Stimulated activated CD4-positive, alpha-beta T cell treated with anti-CD3 and anti-CD28 coated beads, Interleukin-1b, Interleukin-23, amount 100 ng/mL, for 1 hour (primary cell): ENCODE measurements at places on chromosomes 16 and 17.

- DNase-seq, result no peak
These were observed 45.3 kb downstream of the TOM1L2 start for GRCh38 chr17:17926840-17927449.

GRCh38 chr17:31778523-31778922, 80.5 kb downstream of the COPRS start:
- no peak for DNase-seq

DNA sequence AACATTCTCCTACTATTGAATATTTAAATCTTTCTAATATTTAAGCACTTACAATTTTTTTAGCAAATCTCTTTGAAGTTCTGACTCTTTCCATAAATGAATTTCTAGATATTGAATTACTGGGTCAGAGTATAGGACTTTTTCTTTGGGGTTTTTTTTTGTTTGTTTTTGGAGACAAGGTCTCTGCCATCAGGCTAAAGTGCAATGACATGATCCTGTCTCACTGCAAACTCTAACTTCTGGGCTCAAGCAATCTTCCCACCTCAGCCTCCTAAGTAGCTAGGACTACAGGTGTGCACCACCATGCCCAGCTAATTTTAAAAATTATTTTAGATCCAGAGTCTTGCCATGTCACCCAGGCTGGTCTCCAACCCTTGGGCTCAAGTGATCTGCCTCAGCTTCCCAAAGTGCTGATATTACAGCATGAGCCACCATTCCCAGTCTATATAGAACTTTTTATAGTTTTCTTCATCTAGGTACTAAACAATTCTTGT, 24.9 kb downstream of the PIGL start:
- DNase-seq, result no peak

GRCh38 chr16:84054916-84055315, 12.3 kb upstream of the SLC38A8 start:
- DNase-seq, result no peak

DNA sequence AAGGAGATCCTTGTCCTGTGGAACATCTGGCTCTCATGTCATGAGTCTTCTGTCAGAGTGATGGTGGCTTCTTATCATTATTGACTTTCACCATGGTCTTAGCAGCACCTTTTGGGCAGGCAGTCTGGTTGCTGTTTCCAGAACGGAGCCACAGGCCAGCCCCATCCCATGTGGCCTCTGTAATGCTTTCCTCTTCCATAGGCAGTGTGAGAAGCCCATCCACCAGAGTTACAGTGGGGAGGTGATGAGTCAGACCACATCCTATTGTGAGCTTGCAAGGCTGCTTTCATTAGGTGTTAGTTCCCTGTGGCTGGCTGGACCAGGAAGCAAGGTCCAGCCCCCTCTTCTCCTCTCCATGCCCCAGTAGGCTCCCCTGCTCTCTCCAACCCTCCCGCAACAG, 30.8 kb upstream of the SPACA3 start:
- no peak for DNase-seq

- no peak for DNase-seq
These were observed 15.1 kb upstream of the MAP2K3 start for GRCh38 chr17:21269394-21269793.

DNA sequence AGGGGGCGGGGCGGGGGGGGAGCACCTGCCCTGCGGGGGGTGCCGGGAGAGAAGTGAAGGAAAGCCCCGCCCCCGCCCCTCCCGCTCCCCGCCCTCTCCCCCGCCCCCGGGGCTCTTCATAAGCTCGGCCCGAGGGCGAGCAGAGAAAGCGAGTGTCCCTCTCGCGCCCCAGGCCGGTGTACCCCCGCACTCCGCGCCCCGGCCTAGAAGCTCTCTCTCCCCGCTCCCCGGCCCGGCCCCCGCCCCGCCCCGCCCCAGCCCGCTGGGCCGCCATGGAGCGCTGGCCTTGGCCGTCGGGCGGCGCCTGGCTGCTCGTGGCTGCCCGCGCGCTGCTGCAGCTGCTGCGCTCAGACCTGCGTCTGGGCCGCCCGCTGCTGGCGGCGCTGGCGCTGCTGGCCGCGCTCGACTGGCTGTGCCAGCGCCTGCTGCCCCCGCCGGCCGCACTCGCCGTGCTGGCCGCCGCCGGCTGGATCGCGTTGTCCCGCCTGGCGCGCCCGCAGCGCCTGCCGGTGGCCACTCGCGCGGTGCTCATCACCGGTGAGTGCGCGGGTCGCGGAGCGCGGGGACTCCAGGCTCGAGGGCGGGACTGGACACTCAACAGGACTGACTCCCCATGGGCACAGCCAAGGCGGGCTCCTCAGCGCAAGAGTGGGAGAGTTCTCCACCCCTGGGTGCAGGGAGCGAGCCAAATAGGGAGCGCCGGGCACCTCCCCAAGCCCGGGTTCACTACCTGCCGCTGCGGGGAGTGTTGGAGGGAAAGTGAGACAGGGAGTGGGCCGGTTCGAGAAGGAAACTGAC, at the start of gene HSD11B2:
HSD11B2 (plus strand) TSS at position 145 of the 798 bp plus-strand sequence; CDS start at position 273, 128 bp downstream.
- DNase-seq, result no peak

DNA sequence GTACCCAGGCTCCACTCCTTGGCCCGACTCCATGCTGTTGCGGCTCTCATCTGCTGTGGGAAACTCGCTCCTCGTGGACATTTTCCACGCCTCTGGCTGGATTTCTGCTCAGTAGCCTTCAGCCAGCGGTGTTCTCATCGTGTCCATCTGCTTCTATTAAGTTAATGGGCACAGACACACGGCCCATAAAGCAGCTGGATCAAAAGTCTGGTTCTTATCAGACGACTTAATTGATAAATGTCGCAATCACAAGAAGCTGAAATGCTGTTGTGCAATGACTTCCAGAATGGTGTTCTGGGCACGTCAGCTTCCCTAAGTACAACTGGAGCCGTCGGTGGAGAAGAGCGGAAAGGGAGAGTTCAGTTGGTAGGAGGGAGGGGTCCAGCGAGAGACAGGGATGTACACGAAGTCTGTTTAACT, 211.7 kb upstream of the CHMP6 start:
- no peak for DNase-seq

DNA sequence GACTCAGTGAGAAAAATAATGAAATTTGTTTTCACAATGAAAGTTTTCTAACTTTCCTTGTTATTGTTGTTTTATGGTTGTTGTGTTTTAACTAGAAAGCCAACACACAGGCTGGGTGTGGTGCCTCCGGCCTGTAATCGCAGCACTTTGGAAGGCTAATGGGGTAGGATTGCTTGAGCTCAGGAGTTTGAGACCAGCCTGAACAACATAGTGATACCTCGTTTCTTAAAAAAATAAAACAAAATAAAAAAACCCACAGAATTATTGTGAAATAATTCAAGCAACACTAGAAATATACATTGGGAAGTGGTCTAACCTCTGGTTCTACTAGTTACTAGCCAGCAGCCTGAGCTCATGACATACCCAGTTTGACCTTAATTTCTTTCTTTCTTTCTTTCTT, 630 bp downstream of the MILR1 start:
- DNase-seq, result no peak

DNA sequence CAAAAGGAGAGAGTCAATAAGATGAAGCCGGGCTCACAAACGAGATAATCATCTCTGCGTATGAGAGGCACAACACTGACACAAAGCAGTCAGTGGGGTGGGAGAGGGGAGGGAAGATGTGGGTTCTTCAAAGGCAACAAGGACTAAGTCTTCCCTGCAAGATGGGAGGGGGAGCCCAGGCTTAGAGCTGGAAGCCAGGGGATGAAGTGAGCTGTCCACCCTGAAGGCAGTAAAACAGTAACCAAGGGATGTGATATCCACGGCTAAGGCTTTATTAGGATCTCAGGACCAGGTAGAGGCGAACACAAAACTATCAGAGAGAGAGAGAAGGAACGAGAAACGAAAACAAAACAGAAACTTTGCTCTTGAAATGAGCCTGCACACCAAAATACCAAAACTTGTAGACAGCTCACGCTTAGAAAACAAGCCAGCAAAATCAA, 115.9 kb downstream of the DYNLRB2 start:
- DNase-seq, result no peak

DNA sequence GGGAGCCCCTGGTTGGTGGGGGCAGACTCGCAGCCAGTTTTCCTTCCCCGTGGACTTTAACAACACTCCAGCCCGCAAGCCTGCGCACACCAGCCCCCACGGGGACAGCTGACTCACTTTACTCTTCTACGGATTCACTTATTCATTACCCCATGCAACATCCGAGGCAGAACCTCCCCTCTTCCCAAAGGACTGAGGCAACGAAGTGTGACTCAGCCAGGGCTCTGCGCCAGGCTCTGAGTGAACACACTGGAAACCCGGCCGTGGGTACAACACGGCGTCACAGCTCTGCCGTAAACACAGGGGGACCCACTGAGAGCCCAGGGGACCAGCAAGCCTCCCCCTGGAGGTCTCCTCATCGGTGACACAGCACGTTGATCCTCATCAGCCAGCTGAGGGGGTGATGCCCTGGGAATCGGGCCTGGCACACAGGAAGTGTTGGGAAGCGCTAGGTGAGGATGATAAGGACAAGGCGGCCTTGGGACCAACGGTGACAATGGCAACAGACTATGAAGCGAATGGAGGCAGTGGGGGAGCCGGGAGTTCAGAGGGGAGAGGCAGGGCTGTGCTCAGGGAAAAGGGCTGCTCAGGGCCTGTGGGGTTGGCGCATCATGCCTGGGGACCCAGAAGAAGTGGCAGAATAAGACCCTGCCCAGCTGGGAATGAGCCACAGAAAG, 14.6 kb downstream of the COTL1 start:
- no peak for DNase-seq
